ENCODE measurements at places on chromosomes 4 and X. TPM values are rescaled to one million over a fixed set of nuclear protein-coding genes. Genes with fewer than 3 reads are reported as not detected.

TIGD4 gene
- 2.6 TPM for total RNA-seq

CSAG3 gene
- not detected for total RNA-seq

MAGEB18 gene
- not detected for total RNA-seq

ZNF330 gene
- total RNA-seq: 42.1 TPM

NR0B1 gene
- total RNA-seq: 13.1 TPM

FAT1 gene
- total RNA-seq: 66.6 TPM

CLIC2 gene
- total RNA-seq: 0.64 TPM

STARD8 gene
- total RNA-seq: 1.2 TPM

PITX2 gene
- total RNA-seq: 32.7 TPM

ANOS1 gene
- total RNA-seq: 57.4 TPM

TMEM175 gene
- total RNA-seq: 15.9 TPM

TMLHE gene
- 17.8 TPM for total RNA-seq

MBTPS2 gene
- 10.8 TPM for total RNA-seq

NMU gene
- total RNA-seq: 13.2 TPM

XIAP gene
- total RNA-seq: 54.0 TPM

AKAP4 gene
- not detected for total RNA-seq

TRIM61 gene
- 4.0 TPM for total RNA-seq

CXXC4 gene
- 12.4 TPM for total RNA-seq

RAI2 gene
- 4.8 TPM for total RNA-seq

PAGE4 gene
- total RNA-seq: not detected

TCEANC gene
- 2.4 TPM for total RNA-seq

CLCN5 gene
- 18.9 TPM for total RNA-seq

PDGFC gene
- 6.7 TPM for total RNA-seq

RAB9B gene
- 0.84 TPM for total RNA-seq

UBA1 gene
- 428 TPM for total RNA-seq

GK gene
- 8.8 TPM for total RNA-seq

CHST7 gene
- total RNA-seq: 1.6 TPM

CPXCR1 gene
- total RNA-seq: not detected

RPA4 gene
- 0.22 TPM for total RNA-seq

ETDA gene
- total RNA-seq: not detected

DGAT2L6 gene
- total RNA-seq: not detected

ERCC6L gene
- 4.8 TPM for total RNA-seq

MAEA gene
- total RNA-seq: 26.6 TPM

SLC6A14 gene
- total RNA-seq: not detected

STK32B gene
- 1.6 TPM for total RNA-seq

DCLK2 gene
- 0.20 TPM for total RNA-seq

ELOVL6 gene
- 44.8 TPM for total RNA-seq

HTN3 gene
- not detected for total RNA-seq

GPC3 gene
- 34.7 TPM for total RNA-seq

All from endodermal cell (in vitro differentiated cells).